ENCODE measurements at places on chromosomes 1 and 21. TPM values are rescaled to one million over a fixed set of nuclear protein-coding genes. Genes with fewer than 3 reads are reported as not detected.

GRCh38 chr1:11529763-11530730 is 51.1 kb downstream of the DISP3 start:
- no peak overlapping the region for H3K4me3 ChIP-seq
- no peaks in the 10 kb centered on the region for H3K36me3 ChIP-seq
- H3K4me1 ChIP-seq = no peaks in the 10 kb centered on the region
- DNase-seq = no peak
- no peak overlapping the region for H3K27ac ChIP-seq
- H3K27me3 ChIP-seq = no peaks in the 10 kb centered on the region

DNA sequence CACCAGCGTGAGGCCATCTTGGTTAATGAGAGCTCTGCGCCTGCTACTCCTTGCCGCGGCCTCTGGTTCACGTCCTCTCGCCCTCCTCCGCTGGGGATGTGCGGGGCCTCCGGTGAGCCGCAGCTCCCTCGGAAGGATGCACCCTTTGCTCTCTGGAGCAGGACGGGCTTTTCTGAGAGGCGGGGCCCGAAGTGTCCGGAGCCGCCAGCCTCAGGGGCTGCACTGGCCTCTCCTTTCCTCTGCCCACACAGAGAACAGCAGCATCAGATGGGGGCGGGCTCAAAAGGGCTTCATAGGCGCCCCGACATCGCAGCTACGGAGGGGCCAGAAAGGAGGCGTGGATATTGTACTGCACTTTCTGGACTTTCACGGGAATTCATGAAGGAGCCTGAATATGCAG is 284.7 kb downstream of the CAMTA1 start:
- no peak overlapping the region for H3K4me3 ChIP-seq
- H3K4me1 ChIP-seq = peaks cover 6% of the 10 kb centered on the region
- DNase-seq = no peak

- H3K27me3 ChIP-seq = no peaks in the 10 kb centered on the region
- H3K4me3 ChIP-seq = no peak overlapping the region
- no peaks in the 10 kb centered on the region for H3K4me1 ChIP-seq
- no peaks in the 10 kb centered on the region for H3K36me3 ChIP-seq
These were observed 11.5 kb downstream of the MACO1 start for GRCh38 chr1:25442178-25442577.

- H3K27me3 ChIP-seq = no peaks in the 10 kb centered on the region
- H3K4me3 ChIP-seq = no peak overlapping the region
- no peaks in the 10 kb centered on the region for H3K4me1 ChIP-seq
These were observed 113.4 kb downstream of the HUNK start for GRCh38 chr21:31986035-31986856.

DNA sequence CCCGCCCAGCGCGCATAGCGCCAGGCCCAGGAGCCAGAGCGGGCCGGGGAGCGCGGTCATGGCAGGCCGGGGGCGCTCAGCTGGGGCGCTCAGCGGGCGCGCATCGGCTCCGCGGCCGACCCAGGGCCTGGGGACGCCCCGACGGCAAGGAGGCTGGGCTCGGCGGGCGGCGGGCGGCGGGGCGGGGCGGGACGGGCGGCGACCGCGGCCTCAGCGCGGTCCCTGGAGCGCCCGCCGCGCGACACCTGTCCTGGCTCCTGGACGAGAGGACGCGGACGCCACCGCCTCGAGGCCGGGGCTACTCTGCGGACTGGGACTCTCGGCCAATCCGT is 273 bp downstream of the BMP8B start:
- H3K27me3 ChIP-seq = peaks cover 29% of the 10 kb centered on the region
- peak overlapping the region; percentile 58 for H3K4me3 ChIP-seq
- H3K36me3 ChIP-seq = no peaks in the 10 kb centered on the region
- no peak for DNase-seq

DNA sequence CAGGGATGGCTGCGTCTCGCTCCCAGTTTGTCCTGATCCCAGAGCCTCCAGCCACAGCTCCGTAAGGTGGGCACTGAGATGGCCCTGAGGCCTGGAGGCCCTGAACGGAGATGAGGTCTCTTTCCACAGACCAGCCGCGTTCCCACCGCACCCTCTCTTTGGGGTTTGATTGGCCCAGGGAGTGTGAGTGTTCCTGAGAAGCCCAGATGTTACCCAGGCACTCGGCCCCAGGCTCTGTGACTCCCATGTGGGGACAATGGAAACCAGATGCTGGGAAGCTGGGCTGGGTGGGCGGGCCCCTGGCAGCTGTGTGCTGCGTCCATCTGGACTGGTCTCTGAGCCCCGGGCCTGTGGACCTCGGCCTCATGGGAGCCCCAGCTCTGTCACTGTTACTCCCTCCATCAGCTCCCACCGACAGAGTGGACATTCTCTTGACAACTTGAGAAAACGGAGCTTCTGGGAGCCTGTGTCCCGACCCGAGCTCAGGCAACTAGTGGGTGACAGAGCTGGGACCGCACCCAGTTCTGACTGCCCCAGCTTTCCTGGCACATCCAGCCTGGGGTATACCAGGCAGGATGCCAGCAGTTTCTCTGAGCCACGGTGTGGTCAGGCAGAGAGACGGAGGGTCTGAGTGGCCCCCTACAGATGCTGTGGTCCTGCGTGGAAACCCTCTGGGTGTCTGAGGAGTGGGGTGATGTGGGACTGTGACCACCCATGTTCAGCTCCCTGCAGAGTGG is 9.8 kb upstream of the COL6A1 start:
- peaks cover 43% of the 10 kb centered on the region for H3K4me1 ChIP-seq
- no peak overlapping the region for H3K4me3 ChIP-seq
- peak overlapping the region; percentile 93 for H3K27ac ChIP-seq

GRCh38 chr1:205438213-205439158 is 16.6 kb upstream of the LEMD1 start:
- H3K27me3 ChIP-seq = peaks cover 8% of the 10 kb centered on the region
- no peak overlapping the region for H3K27ac ChIP-seq
- no peaks in the 10 kb centered on the region for H3K36me3 ChIP-seq
- peaks cover 23% of the 10 kb centered on the region for H3K4me1 ChIP-seq
- peak; percentile 87 for DNase-seq

DNA sequence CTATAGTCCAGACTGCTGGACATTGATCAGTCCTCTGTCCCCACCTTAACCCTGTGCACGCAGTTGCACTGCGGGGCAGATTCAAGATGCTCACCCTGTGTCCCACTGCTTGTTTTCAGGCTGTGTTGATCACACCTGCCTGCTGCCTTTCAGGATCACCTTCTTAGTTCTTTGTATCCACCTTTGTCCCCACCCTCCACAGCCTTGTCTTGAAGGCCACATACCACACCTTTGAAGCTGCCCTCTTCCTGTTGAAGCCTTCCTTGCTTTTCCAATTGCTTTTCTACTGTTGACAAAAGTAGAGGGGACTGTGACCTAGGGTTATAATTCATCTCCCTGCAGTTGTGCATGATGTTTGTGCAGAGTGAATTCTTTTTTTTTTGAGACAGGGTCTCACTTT is 32.7 kb downstream of the UCK2 start:
- H3K4me1 ChIP-seq = peaks cover 13% of the 10 kb centered on the region
- H3K36me3 ChIP-seq = no peaks in the 10 kb centered on the region

GRCh38 chr1:192592981-192593708 is 17.6 kb downstream of the RGS1 start:
- H3K4me3 ChIP-seq = no peak overlapping the region
- no peaks in the 10 kb centered on the region for H3K27me3 ChIP-seq
- DNase-seq = no peak

- no peak overlapping the region for H3K4me3 ChIP-seq
- H3K36me3 ChIP-seq = no peaks in the 10 kb centered on the region
- H3K4me1 ChIP-seq = peaks cover 7% of the 10 kb centered on the region
- no peaks in the 10 kb centered on the region for H3K27me3 ChIP-seq
These were observed 38.5 kb downstream of the AGPAT3 start for GRCh38 chr21:43903451-43904091.

GRCh38 chr1:57549300-57549699 is 125.4 kb upstream of the DAB1 start:
- no peak overlapping the region for H3K27ac ChIP-seq
- no peak overlapping the region for H3K4me3 ChIP-seq
- no peaks in the 10 kb centered on the region for H3K36me3 ChIP-seq
- DNase-seq = no peak

DNA sequence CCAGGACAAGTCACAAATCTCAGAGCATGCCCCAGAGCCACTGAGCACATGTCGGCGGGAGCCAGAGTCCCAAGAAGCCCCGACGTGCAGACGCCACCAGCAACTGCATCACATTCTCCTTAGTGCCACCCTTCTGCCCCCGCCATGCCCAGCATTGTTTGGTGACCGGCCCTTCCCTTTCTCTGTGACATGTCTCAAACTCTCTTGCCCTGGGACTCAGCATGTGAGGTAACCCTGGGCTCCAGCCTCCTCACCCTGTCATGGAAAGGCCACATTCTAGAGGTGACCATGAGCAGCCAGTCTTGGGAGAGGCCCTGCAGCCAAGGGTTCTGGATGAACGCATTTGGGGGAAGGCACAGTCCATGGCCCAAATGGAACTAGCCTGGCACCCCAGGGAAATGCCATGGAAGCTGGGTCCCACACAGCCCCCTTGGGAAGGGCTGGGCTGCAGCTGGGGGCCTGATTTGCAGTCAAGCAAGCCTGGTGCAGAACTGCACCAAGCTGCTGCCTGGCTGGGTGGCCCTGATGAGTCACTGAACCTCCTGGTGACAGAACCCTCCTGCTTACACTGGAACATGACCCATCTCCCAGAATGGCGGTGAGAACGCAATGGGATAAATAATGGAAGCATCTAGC is 94.4 kb downstream of the ITPKB start:
- H3K4me1 ChIP-seq = peaks cover 31% of the 10 kb centered on the region
- no peaks in the 10 kb centered on the region for H3K36me3 ChIP-seq
- no peak overlapping the region for H3K4me3 ChIP-seq
- H3K27me3 ChIP-seq = no peaks in the 10 kb centered on the region
- no peak overlapping the region for H3K27ac ChIP-seq
- no peak for DNase-seq

GRCh38 chr1:232766904-232767303 is 38.3 kb upstream of the MAP10 start:
- H3K4me1 ChIP-seq = peaks cover 26% of the 10 kb centered on the region
- H3K27me3 ChIP-seq = no peaks in the 10 kb centered on the region
- H3K36me3 ChIP-seq = no peaks in the 10 kb centered on the region
- peak overlapping the region; percentile 81 for H3K27ac ChIP-seq

- H3K36me3 ChIP-seq = no peaks in the 10 kb centered on the region
- DNase-seq = no peak
- no peaks in the 10 kb centered on the region for H3K4me1 ChIP-seq
- no peak overlapping the region for H3K27ac ChIP-seq
- no peaks in the 10 kb centered on the region for H3K27me3 ChIP-seq
These were observed 117.7 kb downstream of the ERG start for GRCh38 chr21:38380481-38381137.

DNA sequence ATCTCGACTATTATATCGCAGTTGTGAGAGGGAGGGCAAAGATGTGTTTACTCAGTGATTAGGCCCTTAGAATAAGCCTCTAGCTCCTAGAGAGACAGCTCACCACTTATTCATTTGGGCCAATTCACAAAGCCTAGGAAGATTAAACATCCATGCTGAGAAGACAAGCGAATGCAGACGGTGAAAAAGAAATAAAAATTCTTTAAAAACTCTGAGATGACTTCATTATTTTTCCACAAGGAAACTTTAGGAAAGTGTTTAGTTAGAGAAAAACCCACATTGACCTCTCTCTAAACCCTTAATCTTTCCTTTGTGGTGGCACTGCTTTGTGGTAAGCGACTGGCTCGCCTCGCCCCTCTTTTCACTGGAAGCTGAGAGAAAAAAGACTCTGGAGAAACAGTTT is 146.8 kb upstream of the DMRTA2 start:
- H3K27me3 ChIP-seq = no peaks in the 10 kb centered on the region
- H3K27ac ChIP-seq = no peak overlapping the region
- H3K4me1 ChIP-seq = no peaks in the 10 kb centered on the region
- no peak overlapping the region for H3K4me3 ChIP-seq

Gene GIPC2
- 14.2 TPM for total RNA-seq

Gene LMX1A
- total RNA-seq = 0.41 TPM

Gene DFFA
- 18.4 TPM for total RNA-seq

Gene OR2T29
- total RNA-seq = not detected

Gene TSPEAR
- not detected for total RNA-seq

Gene ST6GALNAC3
- not detected for total RNA-seq

Gene ARHGAP30
- total RNA-seq = 0.60 TPM

Gene GUCA2A
- 977 TPM for total RNA-seq

Gene CNTN2
- total RNA-seq = 1.4 TPM

Gene IGSF5
- not detected for total RNA-seq

Gene CACNA1E
- total RNA-seq = 0.14 TPM

Gene AQP10
- not detected for total RNA-seq

Gene LYPD8
- 21.9 TPM for total RNA-seq

Gene KRTAP11-1
- total RNA-seq = not detected

Gene CFAP126
- total RNA-seq = not detected

Gene MAP1LC3C
- total RNA-seq = 6.5 TPM

Gene UBXN10
- 15.3 TPM for total RNA-seq
